Central memory CD4-positive, alpha-beta T cell (primary cell): ENCODE measurements at places on chromosomes 1 and 21.

DNA sequence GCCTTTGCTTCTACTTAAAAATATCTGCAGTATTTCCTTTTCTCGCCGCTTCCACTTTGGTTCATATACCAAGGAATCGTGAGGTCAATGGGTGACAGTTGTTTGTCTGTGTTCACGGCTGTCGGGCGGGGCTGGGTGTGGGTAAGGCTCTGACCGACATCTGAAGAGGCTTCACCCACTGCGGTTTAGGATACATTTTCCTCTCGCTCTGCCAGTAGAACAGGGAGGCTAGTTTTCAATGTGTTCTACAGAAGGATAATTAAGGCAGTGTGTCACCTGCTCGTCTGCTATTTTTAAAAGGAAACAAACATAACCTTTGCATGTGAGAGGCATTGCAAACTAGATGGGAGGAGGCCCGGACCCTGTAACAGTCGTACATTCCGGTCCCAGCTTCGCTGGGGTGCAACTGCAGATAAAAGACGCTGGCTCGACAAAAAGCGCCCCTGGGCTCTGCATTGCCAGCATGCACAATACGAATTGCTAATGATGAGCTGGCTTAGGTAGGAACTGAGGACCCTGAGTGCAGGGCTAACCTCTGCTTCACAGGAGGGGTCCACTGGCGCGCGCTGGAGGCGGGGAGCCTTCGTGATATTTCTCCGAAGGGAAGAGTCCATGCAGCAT lies 8.5 kb upstream of the ERG start:
- no peak for DNase-seq

DNA sequence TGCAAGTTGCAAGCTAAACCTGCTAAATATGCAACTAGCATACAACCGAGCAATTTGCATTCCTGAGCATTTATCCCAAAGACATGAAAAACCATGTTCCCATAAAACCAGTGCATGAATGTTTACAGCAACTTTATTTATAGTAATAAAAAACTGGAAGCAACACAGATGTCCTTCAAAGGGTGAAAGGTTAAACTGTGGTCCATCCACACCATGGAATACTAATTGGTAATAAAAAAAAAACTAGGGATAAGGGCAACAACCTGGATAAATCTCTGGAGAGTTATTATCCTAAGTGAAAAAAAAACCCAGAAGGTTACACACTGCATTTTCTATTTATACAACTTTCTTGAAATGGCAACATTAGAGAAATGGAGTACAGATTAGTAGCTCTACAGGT lies 474.1 kb downstream of the SMYD3 start:
- no peak for DNase-seq

- DNase-seq, result no peak
Observed at GRCh38 chr21:25938658-25939395, 204.1 kb downstream of the GABPA start.

DNA sequence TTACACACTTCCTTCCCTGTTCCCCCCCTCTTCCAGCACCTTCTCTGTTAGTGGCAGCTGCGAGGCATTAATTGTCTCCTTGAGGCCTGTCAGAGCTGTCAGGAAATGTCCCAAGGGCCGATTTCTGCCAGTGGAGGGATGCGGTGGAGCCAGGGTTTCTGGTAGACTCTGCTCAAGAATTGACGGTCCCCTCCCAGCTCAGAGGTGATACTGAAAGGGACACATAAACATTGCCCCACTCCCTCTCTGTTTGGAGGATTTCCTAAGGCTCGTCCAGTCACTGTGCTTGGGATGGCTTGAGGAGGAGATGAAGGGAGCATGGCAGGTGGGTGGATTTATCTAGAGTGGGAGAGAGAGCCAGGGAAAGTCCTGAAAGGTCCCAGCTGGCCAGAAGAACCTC lies 61.4 kb upstream of the CD34 start:
- DNase-seq, result no peak

DNA sequence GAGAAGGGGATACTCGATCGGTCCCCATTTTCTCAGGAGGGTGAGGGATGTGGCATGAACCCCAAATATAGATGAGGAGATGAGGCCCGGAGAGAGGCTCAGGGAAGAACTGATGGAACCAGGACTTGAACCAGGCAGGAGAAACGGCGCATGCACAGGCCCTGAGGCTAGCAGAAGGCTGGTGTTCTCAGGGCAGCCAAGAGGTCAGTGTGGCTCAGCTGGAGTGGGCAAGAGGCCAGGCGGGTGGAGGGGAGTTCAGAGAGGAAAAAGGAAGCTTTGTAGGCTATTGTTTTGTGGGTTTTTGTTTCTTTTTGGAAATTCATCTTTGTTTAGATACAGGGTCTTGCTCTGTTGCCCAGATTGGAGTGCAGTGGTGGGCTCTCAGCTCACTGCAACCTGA lies 122.0 kb downstream of the LACTBL1 start:
- DNase-seq, result no peak

GRCh38 chr1:19009126-19009881 lies 52.8 kb upstream of the IFFO2 start:
- no peak for DNase-seq

- no peak for DNase-seq
Observed at GRCh38 chr1:45864167-45865106, 61.0 kb downstream of the MAST2 start.

DNA sequence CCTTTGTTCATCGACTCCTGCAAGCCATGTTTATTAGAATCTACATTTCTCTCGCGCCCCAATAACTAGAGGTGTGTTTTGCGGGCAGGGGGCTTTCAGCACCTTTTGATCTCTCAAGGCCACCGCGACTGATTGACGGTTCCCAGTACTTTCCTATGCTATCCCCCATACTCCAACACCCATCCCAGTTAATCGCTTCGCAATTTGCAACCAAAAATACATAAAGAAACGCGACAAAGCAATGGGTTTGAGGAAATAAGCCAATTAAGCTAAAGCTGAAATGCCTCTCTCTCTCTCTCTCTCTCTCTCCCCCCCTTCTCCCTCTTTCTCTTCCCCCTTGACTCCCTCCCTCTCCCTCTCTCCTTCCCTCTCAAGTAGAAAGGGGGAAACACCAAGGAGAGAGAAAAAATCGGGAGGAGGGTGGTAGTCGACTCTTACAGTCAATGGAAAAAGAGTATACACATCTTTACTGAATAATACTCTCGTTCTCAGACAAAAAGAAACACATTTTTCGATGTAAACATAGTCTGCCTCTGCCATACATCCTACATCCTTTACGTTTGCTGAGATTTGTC lies 128.0 kb upstream of the DPYD start:
- DNase-seq, result no peak

DNA sequence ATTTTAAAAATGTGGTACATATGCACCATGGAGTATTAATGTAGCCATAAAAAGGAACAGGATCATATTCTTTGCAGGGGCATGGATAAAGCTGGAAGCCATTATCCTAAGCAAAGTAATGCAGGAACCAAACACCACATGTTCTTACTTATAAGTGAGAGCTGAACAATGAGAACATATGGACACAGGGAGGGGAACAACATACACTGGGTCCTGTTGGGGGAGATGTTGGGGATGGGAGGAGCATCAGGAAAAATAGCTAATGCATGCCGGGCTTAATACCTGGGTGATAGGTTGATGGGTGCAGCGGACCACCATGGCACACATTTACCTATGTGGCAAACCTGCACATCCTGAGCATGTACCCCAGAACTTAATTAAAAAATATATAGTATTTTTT lies 352.5 kb upstream of the KAZN start:
- no peak for DNase-seq

GRCh38 chr1:15736038-15736891 lies at the start of gene SLC25A34:
TSS of gene SLC25A34 (plus strand) at chr1:15736258. CDS start at chr1:15736486, 228 bp downstream.
- DNase-seq, result no peak

- no peak for DNase-seq
Observed at GRCh38 chr1:81349194-81349965, 451.4 kb upstream of the ADGRL2 start.

GRCh38 chr1:48761411-48761810 lies 15.3 kb downstream of the BEND5 start:
- DNase-seq, result no peak

DNA sequence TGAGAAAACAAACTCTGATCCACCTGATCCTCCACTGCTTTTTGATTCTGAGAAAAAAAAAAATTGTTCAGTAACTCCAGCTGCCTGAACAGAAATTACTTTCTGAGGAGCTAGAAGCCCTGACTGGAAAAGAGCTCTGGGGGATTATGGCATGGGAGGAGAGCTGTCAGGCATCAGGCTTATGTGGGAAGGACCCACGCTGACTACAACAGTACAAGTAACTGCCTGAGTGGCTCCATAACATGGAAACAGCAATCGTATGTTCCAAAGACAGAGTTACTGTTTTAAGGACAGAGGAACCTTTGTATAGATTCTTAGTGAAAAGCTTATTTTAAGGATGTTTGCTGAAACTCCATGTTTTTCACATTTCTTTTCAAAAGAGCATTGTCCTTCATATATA lies 1.2 kb upstream of the ANGPTL7 start:
- DNase-seq, result no peak

DNA sequence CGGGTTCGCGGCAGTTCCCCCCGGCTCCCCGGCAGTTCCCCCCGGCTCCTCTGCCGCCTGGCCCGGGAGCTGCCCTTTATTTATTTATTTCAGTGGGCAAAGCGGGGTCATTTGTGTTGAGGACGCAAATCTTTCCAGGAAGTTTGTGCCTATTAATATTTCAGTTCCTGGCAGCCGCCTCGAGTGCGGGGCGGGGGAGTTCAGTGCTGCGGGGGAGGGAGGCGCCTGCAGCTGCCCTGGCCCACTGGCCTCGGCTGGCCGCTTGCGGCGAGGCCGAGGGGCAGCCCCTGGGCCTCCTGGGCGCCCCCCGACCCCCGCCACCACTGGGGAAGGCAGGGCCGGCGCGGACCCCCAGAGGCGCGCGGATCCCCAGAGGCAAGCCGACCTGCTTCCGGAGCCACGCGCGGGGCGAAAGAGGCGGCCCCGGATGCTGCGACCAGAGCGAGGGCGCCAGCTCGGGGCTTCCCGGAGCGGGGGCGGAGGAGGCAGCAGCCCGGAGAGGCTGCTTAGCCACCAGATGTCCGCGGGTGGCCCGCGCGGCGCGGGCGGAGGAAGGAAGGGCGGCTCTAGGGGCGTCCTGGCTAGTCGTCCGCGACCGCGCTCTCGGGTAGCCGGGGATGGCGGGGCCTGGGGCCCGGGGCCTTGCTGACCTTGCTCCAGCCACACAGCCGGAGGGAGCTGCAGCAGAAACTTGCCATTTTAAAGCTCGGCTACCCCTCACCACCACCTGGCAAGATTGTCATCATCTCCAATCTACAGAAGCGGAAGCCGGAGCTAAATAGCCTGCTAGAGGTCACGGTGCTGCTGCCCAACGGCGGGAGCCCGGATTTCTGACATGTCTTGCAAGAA lies 48.0 kb downstream of the H3-3A start:
- DNase-seq, result peak; percentile 41

DNA sequence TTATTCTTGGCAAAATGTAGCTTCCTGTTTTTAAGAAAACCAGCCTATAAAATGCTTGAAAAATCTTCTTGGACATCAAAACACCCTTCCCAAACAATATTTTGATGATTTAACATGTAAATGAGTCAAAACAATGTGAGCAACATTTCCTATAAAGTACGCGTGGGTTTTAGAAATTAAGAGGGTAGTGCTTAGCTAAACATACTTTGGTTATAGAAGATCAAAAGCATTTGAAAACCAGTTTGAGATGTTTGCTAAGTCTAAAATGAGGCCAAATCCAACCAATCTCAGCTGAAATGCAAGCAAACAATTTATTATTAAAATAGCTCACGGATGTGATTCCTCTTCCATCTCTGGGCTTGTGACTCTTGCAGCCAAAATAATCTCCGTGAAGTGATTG lies 350.4 kb downstream of the TGFB2 start:
- DNase-seq, result no peak

DNA sequence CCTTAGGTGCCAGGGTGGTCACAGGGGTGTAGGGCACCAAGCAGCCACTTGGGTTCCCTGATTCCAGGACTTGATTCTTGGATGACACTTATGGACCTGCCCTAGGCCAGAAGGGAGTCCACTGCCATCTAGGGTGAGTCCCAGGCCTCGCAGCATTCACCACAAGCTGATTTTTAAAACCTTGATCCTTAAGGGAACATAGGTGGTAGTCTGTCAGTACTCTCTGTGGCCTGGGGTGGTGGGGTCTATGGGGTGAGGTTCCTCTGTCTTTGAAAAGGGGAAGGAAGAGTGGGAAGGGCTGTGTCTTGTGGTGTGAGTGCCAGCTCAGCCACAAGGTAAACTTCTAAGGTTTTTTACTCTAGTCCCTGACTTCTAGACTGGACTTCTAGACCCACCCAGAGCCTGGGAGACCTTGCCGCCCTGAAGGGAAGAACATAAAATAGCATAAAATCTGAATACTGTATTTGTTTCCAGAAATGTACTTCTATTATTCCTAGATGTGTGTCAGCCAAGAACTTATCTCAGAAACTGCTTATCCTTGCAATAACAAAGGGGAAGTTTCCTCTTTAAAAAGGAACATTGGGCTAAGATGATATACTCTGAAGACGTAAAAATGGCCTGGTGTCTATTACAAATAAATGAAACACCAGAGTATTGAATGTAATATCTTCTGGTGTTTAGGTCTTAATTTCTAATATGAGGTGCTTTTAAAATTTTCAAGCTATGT lies 757.3 kb downstream of the LTN1 start:
- DNase-seq, result no peak

- DNase-seq, result no peak
Observed at GRCh38 chr1:246809473-246809872, 85.3 kb downstream of the SCCPDH start.

- no peak for DNase-seq
Observed at GRCh38 chr1:238492271-238492670, 601.5 kb upstream of the ZP4 start.

DNA sequence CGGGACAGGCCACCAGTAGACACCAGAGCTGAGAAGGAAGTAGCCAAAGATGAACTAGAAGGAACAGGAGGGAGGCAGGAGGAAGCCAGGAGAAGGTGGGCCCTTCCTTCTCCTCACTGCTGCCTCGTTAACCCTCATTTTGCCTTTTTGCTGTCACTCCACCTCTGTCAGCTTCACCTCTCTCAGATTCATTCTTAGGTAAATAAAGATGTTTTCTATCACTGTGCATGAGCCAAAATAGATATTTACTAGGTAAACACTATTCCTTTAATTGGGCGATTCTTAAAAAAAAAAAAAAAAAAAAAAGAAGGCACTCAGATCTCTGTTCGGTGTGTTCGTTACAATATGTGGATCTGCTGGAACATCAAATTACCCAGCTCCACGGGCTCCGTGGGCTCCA lies 112.3 kb downstream of the GLUL start:
- DNase-seq, result no peak

DNA sequence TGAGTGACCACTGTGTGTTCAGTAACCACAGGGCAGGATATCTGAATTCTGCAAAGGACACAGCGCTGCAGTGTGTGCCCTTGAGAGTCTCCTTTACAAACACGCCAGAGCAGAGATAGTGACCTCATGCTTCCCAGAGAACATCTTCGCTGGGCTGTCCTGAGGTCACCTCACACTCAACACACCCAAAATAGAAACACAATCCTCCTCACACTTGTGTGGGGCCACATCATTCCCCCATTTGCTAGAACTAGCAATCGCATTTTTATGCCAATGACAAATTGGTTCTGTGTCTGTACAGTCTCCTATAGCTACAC lies 140.1 kb upstream of the NRIP1 start:
- no peak for DNase-seq
